ENCODE measurements at places on chromosomes 1 and 21.
A peak's percentile ranks its signal among the peaks of the same experiment; 100 is the strongest.

DNA sequence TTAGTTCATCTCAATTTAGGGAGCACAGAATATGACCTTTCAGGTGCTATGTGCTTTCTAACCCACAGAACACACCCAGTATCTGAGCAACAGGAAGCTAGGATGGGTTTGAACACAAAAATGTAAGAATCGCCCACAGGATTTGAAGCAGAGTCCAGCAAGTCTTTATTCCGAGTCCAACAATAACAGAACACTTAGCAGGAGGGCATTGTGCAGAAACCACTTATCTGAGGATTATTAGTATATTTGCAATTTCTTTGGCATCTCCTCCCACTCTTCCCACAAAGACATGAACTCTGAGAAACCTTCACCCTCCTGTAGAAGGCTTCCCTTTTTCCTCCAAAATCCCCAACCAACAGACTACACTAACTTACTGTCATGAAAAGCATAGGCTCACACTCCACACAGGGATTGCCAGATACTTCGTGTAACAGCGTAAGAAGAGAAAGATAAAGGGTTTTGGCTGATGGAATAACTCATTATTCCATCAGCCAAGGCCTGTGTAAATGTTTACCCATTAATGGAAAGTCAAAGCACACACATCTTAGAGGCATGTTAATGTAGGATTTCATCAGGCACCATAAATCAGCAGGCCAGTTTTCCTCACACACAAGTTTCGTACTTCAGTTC, 16.1 kb downstream of the SIPA1L2 start:
- DNase-seq, result no peak
- H3K36me3 ChIP-seq, result no peaks in the 10 kb centered on the region
- H3K27ac ChIP-seq, result no peak overlapping the region
- no peak overlapping the region for H3K4me3 ChIP-seq
- H3K27me3 ChIP-seq, result no peaks in the 10 kb centered on the region
- H3K4me1 ChIP-seq, result peaks cover 7% of the 10 kb centered on the region

DNA sequence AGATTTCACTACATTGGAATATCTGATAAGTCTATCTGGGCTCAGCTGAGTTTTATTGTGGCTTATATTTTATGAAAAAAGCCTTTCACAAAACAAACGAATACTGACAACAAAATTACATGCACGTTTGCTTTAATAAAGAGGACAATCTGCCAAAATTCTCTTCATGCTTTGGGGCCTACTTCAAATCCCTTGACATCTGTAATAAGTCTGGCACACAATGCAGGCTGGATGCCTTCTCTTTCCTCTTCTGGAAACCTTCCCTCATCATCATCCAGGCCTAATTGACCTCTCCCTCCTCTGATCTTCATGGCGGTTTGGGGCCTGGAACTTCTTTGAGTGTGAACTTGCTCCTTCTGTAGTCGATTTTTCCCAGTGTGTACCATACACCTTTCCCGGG, 70.3 kb downstream of the MAP10 start:
- H3K27me3 ChIP-seq, result no peaks in the 10 kb centered on the region
- no peaks in the 10 kb centered on the region for H3K36me3 ChIP-seq
- DNase-seq, result no peak
- H3K4me3 ChIP-seq, result no peak overlapping the region

DNA sequence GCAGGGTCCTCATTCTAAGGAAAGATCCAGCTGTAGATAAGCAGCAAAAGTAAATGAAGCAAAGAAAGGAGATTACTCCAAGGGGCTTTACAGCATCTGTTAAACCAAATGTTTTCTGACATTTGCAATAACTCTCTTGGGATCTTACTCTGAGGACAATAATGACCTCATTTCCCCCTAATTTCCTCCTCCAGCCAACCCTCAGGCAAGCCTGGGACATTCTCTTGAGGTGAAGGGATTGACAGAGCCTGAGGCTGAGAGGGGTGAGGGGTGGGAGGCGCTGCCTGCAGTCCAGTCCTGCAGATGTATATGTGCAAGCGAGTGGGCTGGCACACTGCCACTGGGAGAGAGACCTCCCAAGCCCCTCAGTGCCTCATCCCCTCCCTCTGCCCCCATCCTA, 40.5 kb upstream of the NEK2 start:
- no peaks in the 10 kb centered on the region for H3K36me3 ChIP-seq
- H3K4me1 ChIP-seq, result no peaks in the 10 kb centered on the region
- no peaks in the 10 kb centered on the region for H3K27me3 ChIP-seq
- no peak overlapping the region for H3K27ac ChIP-seq
- DNase-seq, result peak; percentile 13
- no peak overlapping the region for H3K4me3 ChIP-seq

- H3K36me3 ChIP-seq, result no peaks in the 10 kb centered on the region
- H3K27ac ChIP-seq, result no peak overlapping the region
- H3K27me3 ChIP-seq, result no peaks in the 10 kb centered on the region
- H3K4me1 ChIP-seq, result no peaks in the 10 kb centered on the region
- DNase-seq, result peak; percentile 5
These were observed 53.4 kb downstream of the ERICH3 start for GRCh38 chr1:74620242-74620641.

DNA sequence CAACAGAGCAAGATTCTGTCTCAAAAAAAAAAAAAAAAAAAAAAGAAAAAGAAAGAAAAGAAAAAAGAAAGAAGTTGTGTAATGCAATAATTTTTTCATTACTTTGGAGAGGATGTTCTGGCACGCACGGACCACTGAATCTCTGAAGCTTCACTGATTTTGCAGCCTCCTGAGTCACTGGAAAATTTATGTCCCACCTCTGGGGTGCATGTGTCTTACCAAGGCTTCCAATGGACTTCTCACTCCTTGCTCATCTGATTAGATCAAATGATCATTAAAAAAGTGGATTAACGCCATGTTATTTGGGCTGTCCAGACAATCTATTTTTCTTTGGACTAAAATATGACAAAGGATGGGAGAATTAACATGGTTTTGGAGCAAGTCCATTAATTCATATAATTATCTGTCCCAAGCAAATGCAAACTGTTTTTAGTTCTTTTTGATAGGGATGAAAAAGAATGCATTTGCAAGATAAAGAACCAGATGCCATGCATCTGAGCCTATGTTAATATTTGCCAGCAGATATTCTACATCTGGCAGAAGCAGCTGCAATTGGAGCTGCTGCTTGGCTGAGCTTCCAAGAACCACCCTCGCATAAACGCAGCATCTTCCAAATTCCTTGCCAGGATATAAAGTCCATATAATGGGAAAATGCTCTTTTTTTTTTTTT, 10.1 kb upstream of the MAP1LC3C start:
- H3K36me3 ChIP-seq, result no peaks in the 10 kb centered on the region
- DNase-seq, result no peak
- no peak overlapping the region for H3K4me3 ChIP-seq
- H3K4me1 ChIP-seq, result peaks cover 8% of the 10 kb centered on the region
- no peak overlapping the region for H3K27ac ChIP-seq

DNA sequence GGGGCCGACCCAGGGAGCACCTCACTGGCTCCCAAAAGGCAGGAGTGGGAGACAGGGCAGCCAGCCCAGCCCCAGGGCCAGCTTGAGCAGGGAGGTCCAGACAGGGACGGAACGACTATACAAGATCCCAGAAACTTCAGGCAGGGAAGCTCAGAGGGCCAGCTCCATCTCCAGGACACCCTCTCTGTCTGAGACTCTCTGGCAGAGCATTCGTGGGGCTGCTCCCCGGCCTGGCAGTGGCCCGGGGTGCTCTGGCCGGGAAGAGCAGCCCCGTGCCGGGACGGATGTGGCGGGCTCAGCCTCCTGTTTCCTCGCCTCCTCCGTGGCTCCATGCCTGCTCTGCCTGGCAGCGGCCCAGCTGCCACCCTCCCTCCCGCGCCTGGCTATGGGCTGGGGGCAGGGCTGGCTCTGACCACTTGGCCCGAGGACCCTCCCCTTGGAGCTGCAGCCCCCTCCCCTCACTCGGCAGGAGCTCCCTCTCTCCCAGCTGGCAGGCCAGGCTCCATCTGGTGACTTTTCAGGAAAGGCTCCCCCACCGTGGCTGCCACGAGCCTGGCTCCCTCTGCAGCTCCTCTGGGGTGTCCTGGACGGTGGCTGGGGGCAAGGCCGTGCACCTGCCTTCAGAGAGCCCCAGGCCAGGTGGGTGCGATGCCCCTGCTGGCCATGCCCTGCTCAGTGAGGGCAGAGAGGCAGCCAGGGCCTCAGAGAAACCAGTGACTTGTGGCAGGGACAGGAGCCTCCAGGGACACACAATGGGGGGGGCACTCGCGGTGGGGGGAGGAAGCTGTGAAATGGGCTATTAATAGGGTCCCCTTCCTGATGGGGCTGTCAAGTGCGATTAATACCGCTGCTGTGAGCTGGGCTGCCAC, 5.6 kb upstream of the PLCH2 start:
- H3K27me3 ChIP-seq, result no peaks in the 10 kb centered on the region
- DNase-seq, result no peak
- H3K36me3 ChIP-seq, result no peaks in the 10 kb centered on the region
- H3K4me1 ChIP-seq, result no peaks in the 10 kb centered on the region
- H3K4me3 ChIP-seq, result no peak overlapping the region
- H3K27ac ChIP-seq, result no peak overlapping the region

Measured in trophoblast cell (in vitro differentiated cells and primary cell).